ENCODE measurements at places on chromosomes 1 and 21.

- DNase-seq, result no peak
These were observed 48.0 kb downstream of the DYRK1A start for GRCh38 chr21:37414292-37415253.

DNA sequence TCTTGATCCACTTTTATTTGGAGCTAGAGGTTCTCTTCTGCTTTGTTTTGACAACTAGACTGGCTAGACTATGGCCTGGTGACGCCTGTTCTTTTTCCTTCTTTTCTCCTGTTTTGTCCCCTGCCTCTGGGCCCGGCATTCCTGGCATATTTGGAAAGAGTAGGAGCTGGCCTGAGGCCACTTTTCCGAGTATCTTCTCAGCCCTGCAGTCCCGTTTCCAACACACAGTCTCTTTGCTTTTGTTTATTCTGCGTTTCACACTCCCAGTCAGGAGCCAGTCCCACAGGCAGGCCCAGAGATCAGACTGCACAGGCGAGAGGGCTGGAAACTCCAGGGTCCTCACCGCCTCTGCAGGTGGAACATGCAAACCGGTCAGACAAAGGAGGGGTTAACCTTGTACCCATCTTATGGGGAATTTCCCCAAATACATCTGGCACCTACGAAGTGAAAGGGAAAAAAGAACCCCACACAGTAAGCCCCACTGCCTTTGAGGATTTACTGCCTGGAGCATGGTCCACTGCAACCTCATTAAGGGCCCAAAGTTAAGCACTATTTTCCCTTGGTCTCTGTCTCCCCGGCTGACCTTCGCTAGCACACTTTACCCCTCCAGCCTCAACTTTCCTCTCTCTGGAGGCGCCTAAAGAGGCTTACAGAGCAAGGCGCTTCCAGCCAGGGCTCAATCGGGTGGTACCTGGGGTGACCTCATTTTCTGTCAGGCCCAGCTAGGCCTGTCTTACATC, 141.1 kb downstream of the TOMM20 start:
- no peak for DNase-seq

- no peak for DNase-seq
These were observed 681.5 kb downstream of the LRRIQ3 start for GRCh38 chr1:73516451-73516850.

DNA sequence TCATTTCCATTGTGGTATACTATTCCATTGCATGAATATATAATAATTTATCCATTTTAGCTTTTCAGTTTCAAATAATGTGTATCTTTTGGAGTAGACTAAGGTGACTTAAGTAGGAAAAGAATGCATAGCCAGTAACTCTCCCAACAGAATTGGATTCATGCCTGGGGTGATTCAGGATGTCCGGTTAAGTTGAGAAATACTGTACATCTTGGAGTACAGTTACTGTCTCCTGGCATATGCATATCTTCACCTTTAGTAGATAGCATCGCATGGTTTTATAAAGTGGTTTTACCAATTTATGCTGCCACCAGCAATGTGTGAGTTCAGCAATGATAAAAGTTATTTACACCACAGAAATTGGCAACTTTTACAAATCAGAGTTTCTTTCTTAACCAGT, 18.6 kb upstream of the SLC6A9 start:
- no peak for DNase-seq

DNA sequence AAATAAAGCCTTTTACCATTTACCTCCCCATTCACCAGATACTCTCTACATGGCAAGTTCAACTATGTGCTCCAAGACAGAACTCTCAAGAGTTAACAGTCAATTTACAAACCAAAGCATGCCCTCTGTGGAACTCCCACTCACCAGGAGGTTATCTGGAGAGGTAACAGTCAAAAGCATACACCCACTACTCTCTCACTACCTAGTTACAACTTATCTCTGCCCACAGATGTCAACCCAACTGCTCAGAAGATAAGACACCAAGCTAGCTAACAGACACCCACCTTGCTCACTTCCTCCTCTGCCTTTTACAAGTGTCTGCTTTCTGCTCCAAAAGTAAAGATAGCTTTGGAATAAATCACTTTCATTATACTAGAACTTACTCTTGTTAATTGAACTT, 131.0 kb downstream of the TRIM33 start:
- no peak for DNase-seq

DNA sequence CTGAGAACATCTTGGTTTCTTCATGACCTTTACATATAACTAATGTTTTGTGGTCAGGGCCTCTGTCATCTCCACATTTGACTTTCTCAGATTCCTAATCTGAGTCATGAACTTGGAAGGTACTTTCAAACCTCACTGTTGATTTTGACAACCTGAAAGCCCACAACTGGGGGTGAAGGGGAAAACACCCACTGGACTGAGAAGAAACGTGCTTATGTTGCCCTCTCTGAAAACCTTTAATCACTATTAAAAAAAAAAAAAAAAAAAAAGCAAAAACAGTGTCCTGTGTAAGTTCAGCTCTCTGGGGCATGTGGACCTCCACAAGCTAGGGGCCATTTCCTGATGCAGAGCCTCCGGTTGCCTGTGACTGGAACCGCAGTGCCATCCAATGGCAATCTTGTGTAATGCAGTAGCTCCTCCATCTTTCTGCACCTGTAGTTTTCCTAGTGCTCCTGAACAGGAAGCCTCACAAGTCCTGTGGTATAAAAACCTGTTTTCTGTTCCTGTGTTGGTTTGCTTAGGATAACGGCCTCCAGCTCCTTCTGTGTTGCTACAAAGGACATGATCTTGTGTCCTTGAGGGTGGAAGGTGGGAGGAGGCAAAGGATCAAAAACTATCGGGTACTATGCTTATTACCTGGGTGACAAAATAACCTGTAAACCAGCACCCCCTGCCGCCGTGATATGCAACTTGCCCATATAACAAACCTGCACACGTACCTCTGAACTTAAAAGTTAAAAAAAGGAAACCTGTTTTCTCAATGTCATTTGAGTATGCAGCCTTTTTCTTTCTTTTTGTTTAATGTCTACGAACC, 124.5 kb downstream of the ZNF648 start:
- DNase-seq, result no peak

- no peak for DNase-seq
These were observed 3.6 kb upstream of the CDC73 start for GRCh38 chr1:193118194-193118593.

All from bone marrow (tissue), 2 donors.